RWPE2 (cell line): ENCODE measurements at places on chromosomes 4 and X.
A peak's percentile ranks its signal among the peaks of the same experiment; 100 is the strongest.

GRCh38 chr4:52788806-52789205 is 37.6 kb upstream of the ERVMER34-1 start:
- no peak for DNase-seq

- no peak for DNase-seq
Measured at GRCh38 chr4:125849869-125850268, 535.1 kb downstream of the FAT4 start.

- DNase-seq: no peak
Measured at GRCh38 chr4:126740687-126741086, 892.1 kb upstream of the INTU start.

DNA sequence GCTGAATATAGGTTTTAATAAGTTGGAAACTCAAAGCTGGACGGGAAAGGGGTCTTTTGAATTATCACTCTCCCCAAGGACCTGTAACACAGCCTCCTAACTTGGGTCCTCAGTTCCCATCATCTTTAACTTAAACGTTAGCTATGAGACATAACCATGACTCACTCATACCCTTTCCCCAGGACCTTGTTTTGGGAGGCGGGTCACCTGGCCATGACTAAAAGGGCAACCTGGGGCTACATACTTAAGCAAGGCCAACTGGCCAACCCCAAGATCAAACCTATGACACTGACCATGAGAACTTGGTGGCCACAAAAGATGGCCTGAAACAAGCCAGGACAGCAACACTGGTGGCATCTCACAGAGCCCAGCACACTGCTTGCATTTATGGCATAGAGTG is 89.0 kb downstream of the SH3KBP1 start:
- no peak for DNase-seq

DNA sequence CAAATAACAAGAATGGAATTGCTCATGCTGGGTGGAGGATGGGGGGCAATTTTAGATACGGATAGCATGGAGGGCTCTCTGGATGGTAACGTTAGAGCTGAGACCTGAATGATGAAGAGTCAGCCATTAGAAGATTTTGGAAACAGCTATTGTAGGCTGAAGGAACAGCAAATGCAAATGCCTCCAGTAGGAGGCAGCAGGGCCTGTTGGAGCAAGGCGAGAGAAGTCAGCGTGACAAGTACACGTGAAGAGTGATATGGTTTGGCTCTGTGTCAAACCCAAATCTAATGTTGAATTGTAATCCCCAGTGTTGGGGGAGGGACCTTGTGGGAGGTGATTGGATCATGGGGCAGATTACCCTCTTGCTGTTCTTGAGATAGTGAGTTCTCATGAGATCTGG is 59.3 kb upstream of the SOD3 start:
- no peak for DNase-seq

DNA sequence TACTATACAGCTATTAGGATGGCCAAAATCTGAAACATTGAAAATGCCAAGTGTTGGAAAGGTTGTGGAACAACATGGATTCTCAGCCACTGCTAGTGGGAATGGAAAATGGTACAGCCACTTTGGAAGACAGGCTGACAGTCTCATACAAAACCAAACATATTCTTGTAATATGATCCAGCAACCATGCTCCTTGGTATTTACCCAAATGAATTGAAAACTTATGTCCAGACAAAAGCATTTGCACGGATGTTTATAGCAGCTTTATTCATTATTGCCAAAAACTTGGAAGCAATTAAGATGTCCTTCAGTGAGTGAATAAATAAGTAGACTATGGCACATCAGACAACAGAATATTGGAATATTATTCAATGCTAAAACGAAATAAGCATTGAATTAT is 105.8 kb upstream of the DCLK2 start:
- DNase-seq: no peak

DNA sequence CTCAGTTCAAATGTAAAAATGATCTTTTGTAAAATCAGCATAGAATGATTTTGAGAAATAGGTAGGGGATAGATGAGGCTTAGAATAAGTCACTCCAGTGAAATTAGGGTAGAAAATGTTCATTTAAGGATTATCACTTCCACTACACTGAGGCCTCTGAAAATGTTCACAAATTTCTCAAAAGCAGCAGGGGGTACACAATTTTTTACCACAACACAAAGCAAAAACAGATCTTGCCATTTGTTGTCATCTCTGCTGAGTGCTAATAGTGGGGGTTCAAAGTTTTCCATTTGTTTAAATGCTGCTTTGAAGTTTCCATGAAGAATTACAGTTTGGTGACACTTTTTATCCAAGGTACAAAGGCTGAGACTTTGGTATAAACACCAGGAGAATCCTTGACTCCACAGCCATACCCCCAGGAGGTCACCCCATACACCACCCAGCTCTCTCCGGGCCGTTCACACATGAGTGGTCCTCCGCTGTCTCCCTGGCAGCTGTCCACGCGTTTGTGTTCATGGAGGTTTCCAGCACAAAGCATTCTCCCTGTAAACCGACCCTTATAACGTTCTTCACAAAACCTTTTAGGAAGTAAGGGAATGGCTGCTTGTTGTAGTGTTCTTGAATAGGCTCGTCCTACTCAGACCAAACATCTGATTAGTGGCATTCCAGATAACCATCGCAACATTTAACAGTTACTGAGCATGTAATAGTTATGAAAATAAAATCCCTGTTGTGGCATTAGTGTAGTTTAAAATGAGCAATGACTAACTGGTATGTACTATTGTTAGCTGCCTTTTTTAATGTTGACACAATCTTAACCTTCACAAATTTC is 71.0 kb downstream of the PRSS12 start:
- no peak for DNase-seq

- no peak for DNase-seq
Measured at GRCh38 chr4:16082426-16083240, 1.2 kb downstream of the PROM1 start.

GRCh38 chr4:84325625-84326024 is 173.5 kb downstream of the NKX6-1 start:
- no peak for DNase-seq

DNA sequence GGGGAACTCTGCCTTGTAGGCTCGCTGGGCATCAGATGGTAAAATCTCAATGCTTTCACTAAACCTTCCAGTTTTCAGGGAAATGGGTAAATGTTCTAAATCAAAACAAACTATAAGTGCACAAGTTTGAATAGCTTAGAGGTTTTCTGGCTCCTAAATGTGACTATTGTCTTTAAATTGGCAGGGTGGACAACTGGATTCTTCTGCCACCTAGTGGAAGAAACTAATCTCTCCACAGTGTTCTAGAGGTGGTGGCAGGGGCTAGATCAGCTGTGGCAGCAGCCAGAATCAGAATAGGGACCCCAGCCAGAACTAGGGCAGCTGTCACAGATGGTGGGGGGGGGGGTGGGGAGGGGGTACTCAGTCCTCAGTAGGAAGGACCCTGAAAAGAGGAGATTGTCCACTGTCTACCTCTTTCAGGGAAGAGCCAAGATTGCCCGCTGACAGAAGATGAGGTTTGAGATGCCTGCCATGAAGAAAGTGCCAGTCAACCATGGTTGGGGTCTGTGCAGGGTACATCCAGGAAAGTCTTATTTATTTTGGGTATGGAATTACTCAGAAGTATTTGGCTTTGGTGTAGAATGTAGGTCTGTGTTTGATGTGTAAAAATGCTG is 201.4 kb downstream of the CCNG2 start:
- no peak for DNase-seq

DNA sequence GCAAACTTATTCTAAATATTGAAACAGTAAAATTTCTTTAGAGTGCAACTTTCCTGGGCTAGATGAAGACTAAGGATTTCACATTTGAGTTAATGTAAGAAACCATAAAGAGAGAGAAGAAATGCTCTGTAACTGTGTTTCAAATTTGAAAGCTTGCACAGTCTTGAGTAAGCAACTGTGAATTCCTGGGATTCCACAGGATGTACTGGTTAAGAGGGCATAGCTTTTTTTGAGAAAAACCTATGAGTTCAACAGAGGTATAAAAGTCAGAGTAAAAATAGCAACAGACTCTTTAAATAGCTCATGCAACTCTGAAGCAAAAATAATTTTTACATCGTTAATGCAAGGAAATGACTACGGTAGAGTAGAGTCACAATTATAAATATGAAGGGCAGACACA is 25.5 kb downstream of the ZNF330 start:
- DNase-seq: no peak

DNA sequence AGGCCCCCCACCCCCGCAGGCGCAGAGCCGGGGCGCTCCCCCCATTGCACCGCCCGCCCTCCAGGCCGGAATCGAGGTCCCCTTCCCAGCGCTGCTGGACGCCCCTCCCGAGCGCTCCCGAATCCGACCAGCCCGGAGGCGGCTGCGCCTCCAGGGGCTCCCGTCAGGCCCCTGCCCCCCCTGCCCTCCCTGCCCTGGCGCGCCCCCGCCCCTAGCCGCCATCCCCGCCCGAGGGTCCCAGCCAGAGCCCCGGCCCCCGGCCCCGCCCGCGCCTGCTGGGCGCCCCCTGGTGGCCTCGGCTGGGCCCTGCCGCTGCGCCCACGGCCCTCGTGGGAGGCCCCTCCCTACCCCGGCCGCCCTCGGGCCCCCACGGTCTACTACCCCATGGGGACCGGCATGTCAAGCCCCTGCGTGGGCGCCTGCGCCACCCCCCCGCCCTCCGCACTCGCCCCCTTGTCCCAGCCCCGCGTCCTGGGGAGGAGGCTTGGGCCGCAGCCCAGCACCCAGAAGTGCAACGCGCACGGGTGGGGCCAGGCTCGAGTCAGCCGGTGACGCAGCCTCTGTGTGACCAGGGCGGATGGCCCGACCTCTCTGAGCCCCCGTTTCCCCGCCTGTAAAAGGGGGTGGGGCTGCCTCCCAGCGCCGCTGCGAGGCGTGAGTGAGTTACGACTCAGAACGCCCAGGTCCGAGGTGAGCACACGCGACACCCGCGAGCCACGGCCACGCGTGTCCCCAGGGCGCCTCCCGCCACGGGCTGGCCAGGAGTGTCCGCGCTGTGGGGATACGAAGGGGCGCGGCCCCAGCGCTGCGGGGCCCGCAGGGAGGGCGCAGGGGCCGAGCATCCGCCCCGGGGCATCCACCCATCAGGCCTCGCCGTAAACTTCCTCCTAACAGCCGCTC is 104.9 kb downstream of the FAM53A start:
- DNase-seq: peak; percentile 80

GRCh38 chrX:51568586-51568985 is 50.1 kb downstream of the CENPVL3 start:
- no peak for DNase-seq

GRCh38 chr4:75235359-75235951 is 278.7 kb downstream of the RCHY1 start:
- DNase-seq: no peak

- no peak for DNase-seq
Measured at GRCh38 chr4:37524267-37524666, 161.9 kb downstream of the RELL1 start.

DNA sequence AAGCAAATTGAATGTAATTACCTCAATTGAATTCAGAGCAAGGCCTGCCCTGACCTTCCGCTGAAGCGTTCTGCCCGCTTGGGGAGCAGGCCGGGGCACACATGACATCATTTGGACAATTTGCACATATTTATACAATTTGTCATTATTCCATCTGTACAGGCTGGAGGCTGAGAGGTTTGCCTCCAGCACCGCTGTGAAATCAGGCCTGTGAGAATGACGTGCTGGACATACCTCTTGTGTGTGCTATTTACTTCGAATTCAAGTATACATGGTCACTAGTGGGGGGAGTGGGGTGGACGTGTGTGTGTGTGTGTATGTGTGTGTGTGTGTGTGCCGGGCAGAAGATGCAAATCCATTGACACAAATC is 285.6 kb downstream of the SHOX start:
- DNase-seq: no peak

GRCh38 chrX:52979993-52980392 is 21.7 kb upstream of the FAM156A start:
- no peak for DNase-seq

DNA sequence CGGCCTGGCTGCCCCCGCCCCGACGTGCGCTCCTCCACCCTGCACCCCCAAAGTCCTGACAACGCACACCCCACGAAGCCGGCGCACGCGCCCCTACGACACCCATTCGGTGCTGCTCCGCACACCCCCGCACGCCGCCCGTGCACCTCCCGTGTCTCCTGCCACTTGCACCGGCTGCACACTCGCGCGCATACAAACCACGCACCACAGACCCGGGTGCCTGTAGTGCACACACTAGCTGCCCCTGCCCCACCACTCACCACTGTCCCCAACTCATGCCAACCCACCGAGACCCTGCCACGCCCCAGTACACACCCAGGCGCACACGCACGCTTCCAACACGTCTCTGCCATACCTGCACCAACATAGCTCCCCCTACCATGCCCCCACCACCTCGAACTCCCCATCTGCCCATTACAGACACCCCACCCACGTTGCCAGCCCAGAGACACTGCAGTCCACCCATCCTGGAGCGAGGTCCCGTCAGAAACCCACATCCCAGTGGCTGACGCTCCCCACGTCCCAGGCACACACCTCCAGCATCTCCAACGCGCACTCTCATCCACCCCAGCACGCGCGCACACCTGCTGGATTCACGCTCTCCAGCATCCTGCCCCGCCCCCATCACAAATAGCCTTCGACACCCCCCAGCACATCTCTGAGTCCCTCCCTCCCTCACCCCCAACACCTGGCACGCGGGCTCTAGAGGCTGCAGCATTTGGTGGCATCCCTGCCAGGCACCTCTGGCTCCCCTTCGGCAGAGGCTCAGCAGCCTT is 4.2 kb upstream of the DUSP9 start:
- DNase-seq: peak; percentile 23

- no peak for DNase-seq
Measured at GRCh38 chr4:88697141-88697540, 488 bp downstream of the NAP1L5 start.

- DNase-seq: no peak
Measured at GRCh38 chr4:54662901-54663585, 5.3 kb downstream of the KIT start.

- DNase-seq: no peak
Measured at GRCh38 chr4:16676230-16676770, 222.1 kb downstream of the LDB2 start.

GRCh38 chr4:40553995-40554394 is 75.7 kb downstream of the RBM47 start:
- DNase-seq: no peak

DNA sequence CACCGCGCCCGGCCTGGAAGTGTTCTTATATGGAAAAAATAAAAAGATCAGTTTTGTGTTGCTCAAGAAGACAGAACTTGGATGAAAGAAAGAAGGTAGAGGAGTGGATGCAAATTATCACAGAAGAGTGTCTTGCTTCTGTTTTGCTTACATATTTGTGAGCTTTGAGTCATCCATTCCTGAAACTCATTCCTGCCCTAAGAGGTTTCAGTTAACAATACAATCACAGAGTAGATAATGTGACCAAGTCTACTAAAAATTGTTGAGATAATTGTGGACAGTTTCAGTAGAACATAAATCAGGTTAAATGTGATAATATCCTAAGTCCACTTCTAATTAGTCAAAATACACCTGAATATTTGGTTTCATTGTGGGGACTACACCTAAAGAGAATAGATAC is 26.4 kb upstream of the LRCH2 start:
- no peak for DNase-seq

- no peak for DNase-seq
Measured at GRCh38 chr4:131603705-131604104, 1545.4 kb upstream of the PCDH10 start.

GRCh38 chrX:79367907-79368306 is 773 bp upstream of the ITM2A start:
- DNase-seq: no peak
